Left ventricle myocardium superior (tissue), 1 donor: ENCODE measurements at places on chromosomes 2 and 18. TPM values are rescaled to one million over a fixed set of nuclear protein-coding genes. Genes with fewer than 3 reads are reported as not detected.

- no peak for DNase-seq
Measured at GRCh38 chr2:120320318-120320851, 25.6 kb upstream of the INHBB start.

- no peak for DNase-seq
Measured at GRCh38 chr2:151056870-151057269, 204.8 kb downstream of the RBM43 start.

RNF152 gene
- total RNA-seq = 10.8 TPM

DNA sequence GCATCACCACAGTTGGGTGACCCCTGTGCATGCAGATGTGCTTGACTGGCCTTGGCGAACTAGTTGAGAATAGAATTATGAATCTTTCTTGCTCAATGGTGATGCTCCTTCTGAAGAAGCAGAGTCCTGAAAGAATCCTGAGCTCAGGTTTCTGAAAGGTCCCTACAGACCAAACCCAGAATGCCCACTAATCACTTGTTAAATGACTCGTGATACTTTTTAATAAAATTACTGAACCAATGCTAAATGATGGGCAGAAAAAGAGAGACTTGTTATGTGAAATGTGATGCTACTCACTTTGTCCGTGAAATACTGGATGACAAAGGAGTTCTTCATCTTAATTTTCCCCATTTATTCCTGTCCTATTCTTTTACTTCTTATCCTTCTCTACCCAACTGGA, 263.5 kb upstream of the LRRTM1 start:
- no peak for DNase-seq

PRKRA gene
- 48.8 TPM for total RNA-seq

- no peak for DNase-seq
Measured at GRCh38 chr2:73975731-73976130, 9.0 kb upstream of the TET3 start.

- no peak for DNase-seq
Measured at GRCh38 chr18:41992066-41992465, 37.0 kb downstream of the PIK3C3 start.

EFEMP1 gene
- 50.7 TPM for total RNA-seq

DNA sequence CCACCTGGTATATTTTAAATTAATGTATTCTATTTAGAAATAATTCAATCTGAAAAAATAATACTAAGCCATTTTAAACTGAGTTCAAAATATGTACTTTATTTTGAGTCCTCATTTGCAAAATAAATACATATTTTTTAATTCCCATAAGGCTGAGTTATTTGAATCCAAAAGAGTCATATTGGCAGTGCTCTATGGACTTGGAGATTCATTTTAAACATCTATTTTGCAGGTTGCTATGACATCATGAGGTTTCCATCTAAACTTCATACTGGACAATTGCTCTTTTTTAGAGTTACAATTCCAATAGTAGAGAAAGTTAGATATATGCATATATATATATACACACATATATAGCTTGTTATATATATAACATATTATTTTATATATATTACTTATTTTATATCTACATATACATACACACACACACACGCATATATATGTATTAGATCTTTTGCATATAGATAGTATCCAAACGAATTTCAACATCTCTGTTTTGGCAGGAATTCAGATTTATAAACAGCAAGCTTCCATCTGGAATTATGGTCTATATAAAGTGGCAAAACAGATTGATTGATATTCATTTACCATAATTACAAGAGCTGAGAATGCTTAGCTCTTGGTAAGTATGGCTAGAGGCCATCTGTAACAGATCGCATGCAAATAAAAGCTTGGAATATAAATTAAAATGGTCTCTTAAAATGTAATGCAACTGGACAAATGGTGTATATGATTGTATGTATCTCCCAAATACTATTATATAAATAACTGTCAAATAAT, 34.9 kb downstream of the NOL4 start:
- DNase-seq = no peak

DNA sequence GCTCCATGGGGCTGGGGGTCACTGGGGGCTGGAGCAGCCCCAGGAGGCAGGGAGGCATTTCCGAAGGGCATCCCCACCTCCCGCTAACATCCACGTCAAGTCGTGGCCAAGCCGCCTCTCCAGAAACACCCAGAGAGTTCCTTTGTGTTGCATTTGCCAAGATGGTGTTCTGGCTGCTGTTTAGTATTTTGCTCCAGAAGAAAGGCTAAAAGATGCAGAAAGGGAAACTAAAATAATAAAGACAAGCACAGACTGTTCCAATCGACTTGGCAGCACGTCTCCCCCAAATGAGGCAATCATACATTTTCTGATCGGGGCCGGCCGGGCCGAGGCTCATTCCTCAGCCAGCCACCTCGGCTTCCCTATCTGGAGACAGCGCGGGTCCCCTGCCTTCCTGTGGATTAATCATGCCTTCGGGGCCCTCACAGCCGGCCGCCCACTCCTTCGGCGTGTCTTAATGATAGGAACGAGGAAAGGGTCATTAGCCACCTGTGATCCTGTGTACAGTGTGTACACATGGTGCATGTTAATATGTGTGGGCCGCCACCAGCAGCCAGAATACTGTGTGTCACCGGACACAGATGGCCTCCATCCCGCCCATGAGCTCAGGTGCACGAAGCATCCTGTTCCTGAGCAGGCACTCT, 169.2 kb downstream of the KLHL29 start:
- DNase-seq = peak; percentile 76

DNA sequence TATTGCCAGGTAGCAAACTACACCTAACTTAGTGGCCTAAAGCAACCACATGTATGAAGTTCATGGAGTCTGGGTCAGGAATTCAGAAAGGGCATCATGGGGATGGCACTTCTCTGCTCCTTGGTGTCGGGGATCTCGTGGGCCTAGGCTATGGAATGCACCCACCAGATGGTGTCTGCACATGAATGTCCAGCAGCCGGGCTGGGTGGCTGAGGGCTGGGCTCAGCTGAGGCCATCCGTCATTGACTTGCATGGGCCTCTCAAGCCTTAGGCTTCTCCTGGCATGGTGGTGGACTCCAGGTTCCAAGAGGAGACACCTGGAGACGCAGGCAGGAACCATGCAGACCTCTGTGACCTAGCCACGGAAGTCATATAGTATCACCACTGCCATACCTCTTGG, 26.0 kb upstream of the RPL31 start:
- DNase-seq = no peak

ATP6V1B1 gene
- total RNA-seq = not detected

- peak; percentile 60 for DNase-seq
Measured at GRCh38 chr2:231360401-231360800, 35.1 kb upstream of the B3GNT7 start.

- DNase-seq = no peak
Measured at GRCh38 chr2:134705861-134706586, 12.8 kb downstream of the TMEM163 start.

CABYR gene
- total RNA-seq = not detected

FIGN gene
- total RNA-seq = 16.6 TPM

DNA sequence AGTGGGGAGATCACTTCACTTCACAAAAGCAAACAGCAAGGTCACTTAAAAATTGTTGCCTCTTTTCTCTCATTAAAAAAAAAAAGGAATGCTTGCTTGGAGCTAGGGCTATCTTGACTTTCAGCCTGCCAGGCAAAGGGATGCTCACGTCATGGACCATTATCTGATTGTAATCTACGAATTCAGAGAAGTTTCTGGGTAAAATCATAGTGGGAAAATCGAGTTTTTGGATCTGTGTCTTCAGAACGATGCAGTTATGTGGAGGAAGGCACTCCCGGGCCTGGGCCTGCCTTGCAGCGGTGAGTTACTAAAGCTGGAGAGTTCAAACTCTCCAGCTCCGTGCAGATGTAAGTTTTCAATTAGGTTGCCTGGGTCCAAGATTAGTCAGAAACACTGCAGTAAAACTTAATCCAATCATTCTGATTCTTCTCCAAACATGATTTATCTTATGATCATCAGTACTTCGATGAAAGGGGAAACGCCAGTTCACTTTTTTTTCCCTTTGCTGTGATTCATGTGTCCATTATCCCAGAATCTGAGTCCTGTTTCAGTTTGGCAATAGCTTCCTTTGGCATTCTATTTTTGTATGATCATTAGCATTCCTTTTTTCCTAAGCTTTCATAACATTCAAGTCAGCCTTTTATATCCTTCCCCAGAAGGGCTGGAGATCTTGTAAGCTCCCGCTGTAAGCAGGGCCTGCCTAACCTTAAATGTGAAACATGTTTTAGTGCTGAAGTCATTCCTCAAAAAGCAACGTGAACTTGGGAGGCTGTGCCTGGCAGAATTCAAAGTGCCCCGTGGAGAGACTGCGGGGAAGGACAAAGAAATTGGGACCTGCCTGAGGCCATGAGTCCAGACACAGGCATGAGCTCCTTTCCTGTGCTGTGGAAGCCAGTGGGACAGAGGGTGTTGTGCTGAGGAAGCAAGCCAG, 119.3 kb upstream of the TWIST2 start:
- DNase-seq = no peak

MC5R gene
- total RNA-seq = not detected

TTN gene
- total RNA-seq = 3,610 TPM

- no peak for DNase-seq
Measured at GRCh38 chr2:129803032-129803431, 176.4 kb upstream of the RAB6C start.
